ENCODE measurements at places on chromosomes 16 and 17. TPM values are rescaled to one million over a fixed set of nuclear protein-coding genes. Genes with fewer than 3 reads are reported as not detected.

OR1F1 gene
- not detected for total RNA-seq

GRCh38 chr16:28069971-28070794, 6.7 kb upstream of the GSG1L start:
- peak; percentile 9 for DNase-seq
- peaks cover 3% of the 10 kb centered on the region for H3K4me1 ChIP-seq
- no peaks in the 10 kb centered on the region for H3K36me3 ChIP-seq

- H3K27me3 ChIP-seq = no peaks in the 10 kb centered on the region
- H3K36me3 ChIP-seq = no peaks in the 10 kb centered on the region
- H3K4me1 ChIP-seq = no peaks in the 10 kb centered on the region
- no peak for DNase-seq
Measured at GRCh38 chr16:12488371-12488770, 315.3 kb downstream of the CPPED1 start.

- no peak overlapping the region for H3K4me3 ChIP-seq
- no peaks in the 10 kb centered on the region for H3K27me3 ChIP-seq
- H3K36me3 ChIP-seq = no peaks in the 10 kb centered on the region
- no peak for DNase-seq
- H3K4me1 ChIP-seq = no peaks in the 10 kb centered on the region
Measured at GRCh38 chr17:74520016-74520434, 11.2 kb downstream of the CD300LB start.

DNA sequence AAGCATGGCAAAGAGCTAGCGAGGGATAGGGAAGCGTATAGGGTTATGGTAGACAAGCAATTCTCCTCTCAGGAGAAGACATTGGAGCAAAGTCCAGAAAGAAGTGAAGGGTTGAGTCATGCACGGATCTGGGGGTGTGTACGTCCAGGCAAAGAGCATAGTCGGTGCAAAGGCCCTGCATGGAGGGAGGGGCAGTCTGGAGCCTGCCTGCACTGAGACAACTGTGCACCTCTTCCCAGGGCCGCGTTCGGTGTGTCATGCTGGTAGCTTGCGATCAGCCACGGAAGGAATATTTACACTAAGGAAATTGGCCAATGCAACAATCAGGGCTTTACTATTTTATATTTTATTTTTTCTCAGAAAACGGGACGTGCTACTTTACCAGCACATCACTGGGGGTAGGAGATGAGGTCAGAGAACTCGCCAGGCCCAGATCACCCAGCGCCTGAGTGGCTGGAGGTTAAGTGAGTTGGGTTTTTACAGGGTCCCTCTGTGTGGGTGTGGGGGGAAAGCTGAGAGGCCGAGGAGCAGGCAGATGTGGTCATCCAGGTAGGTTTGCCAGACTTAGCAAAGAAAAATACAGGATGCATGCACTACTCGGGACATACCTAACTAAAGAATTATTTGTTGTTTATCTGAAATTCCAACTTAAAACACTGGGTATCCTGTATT, 6.7 kb upstream of the B9D1 start:
- no peak overlapping the region for H3K27ac ChIP-seq
- no peaks in the 10 kb centered on the region for H3K36me3 ChIP-seq
- no peak overlapping the region for H3K4me3 ChIP-seq

- no peak overlapping the region for H3K27ac ChIP-seq
- H3K27me3 ChIP-seq = peaks cover 28% of the 10 kb centered on the region
- H3K4me1 ChIP-seq = no peaks in the 10 kb centered on the region
- no peak for DNase-seq
Measured at GRCh38 chr16:2784358-2785100, 2.8 kb downstream of the PRSS33 start.

DNA sequence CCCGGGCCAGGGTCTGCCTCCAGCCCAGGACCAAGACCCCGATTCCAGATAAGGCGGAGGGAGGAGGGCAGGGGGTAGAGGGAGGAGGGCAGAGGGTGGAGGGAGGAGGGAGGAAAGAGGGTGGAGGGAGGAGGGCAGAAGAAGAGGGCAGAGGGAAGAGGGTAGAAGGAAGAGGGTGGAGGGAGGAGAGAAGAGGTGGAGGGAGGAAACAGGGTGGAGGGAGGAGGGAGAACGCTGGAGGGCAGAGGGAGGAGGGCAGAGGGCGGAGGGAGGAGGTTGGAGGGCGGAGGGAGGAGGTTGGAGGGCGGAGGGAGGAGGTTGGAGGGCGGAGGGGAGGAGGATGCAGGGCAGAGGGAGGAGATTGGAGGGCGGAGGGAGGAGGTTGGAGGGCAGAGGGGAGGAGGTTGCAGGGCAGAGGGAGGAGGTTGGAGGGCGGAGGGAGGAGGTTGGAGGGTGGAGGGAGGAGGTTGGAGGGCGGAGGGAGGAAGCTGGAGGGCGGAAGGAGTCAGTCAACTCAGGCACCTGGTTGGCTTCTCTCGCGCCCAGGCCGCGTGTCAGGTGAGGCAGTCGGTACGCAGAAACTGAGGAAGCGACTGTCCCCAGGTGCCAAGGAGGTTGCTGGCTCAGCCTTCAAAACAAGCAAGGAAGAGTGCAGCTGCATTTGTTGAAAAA, 65.2 kb downstream of the KLHDC4 start:
- H3K4me1 ChIP-seq = no peaks in the 10 kb centered on the region
- no peak overlapping the region for H3K4me3 ChIP-seq
- DNase-seq = no peak
- H3K27me3 ChIP-seq = no peaks in the 10 kb centered on the region
- H3K27ac ChIP-seq = no peak overlapping the region
- peaks cover 4% of the 10 kb centered on the region for H3K36me3 ChIP-seq

DNA sequence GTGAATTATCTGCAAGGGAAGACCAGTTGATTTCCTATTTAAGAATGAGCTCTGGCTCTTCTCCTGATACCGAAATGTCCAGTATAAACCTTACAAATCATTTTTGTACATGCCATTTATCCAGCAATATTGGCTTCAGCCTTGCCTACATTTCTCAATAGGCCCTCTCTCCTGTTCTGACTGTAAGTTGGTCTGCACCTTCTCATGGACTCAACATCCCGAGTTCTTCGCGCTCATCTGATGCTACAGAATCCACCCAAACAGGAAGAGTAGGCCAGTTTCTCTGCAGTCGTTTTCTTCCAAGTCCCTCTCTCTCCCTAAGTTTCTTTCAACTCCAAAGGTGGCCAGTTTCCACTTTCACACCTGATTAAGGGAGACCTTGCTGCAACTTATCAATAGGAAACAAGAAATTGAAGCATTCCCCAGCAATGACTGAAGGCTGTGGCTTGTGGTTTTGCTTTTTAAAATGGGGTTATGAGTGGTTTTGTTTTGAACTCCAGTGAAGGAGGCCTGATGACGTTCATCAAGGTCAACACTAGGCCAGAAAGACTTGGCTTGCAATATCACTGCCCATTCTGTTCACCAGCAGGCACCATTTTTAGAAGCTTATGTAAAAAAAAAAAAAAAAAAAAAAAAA, 383.0 kb downstream of the MAF start:
- no peak overlapping the region for H3K4me3 ChIP-seq
- H3K27ac ChIP-seq = no peak overlapping the region
- H3K27me3 ChIP-seq = no peaks in the 10 kb centered on the region

TMEM219 gene
- 100 TPM for total RNA-seq

GRCh38 chr17:40678902-40679522, 14.0 kb upstream of the KRT222 start:
- no peak overlapping the region for H3K27ac ChIP-seq
- H3K27me3 ChIP-seq = peaks cover 9% of the 10 kb centered on the region
- H3K36me3 ChIP-seq = no peaks in the 10 kb centered on the region
- DNase-seq = peak; percentile 2
- H3K4me3 ChIP-seq = no peak overlapping the region
- H3K4me1 ChIP-seq = no peaks in the 10 kb centered on the region

ABCC12 gene
- total RNA-seq = not detected
